ENCODE measurements at places on chromosomes 7 and 10. TPM values are rescaled to one million over a fixed set of nuclear protein-coding genes. Genes with fewer than 3 reads are reported as not detected.

The GNGT1 gene
- not detected for total RNA-seq

The MBLAC1 gene
- total RNA-seq = 2.2 TPM

The ZNF853 gene
- 5.3 TPM for total RNA-seq

The LRRC18 gene
- not detected for total RNA-seq

The GIMAP4 gene
- total RNA-seq = 0.59 TPM

The DTX2 gene
- 5.0 TPM for total RNA-seq

The PYROXD2 gene
- 12.5 TPM for total RNA-seq

All from smooth muscle cell of the umbilical artery (primary cell).